Endothelial cell (in vitro differentiated cells): ENCODE measurements at places on chromosomes 12 and 14.

DNA sequence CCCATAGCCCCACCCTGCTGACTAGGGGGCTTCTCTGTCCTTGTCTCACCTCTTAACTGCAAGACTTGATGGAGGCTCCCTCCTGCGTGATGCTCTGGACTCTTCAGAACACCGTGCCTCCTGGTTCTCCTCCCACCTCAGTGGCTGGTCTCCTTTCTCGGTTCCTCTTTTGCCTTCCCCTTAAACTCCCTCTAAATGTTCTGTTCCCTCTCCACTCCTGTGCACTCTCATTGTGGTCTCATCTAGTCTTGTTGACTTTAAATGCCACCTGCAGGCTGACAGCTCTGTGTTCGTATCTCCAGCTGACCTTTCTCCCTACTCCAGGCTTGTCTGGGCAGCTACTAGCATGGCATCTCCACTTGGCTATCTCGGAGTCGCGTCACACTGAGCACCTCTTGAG, 28.3 kb downstream of the DYNC1H1 start:
- H3K36me3 ChIP-seq: peaks cover 63% of the 10 kb centered on the region
- no peaks in the 10 kb centered on the region for H3K4me1 ChIP-seq
- no peak overlapping the region for H3K27ac ChIP-seq
- H3K4me3 ChIP-seq: no peak overlapping the region

DNA sequence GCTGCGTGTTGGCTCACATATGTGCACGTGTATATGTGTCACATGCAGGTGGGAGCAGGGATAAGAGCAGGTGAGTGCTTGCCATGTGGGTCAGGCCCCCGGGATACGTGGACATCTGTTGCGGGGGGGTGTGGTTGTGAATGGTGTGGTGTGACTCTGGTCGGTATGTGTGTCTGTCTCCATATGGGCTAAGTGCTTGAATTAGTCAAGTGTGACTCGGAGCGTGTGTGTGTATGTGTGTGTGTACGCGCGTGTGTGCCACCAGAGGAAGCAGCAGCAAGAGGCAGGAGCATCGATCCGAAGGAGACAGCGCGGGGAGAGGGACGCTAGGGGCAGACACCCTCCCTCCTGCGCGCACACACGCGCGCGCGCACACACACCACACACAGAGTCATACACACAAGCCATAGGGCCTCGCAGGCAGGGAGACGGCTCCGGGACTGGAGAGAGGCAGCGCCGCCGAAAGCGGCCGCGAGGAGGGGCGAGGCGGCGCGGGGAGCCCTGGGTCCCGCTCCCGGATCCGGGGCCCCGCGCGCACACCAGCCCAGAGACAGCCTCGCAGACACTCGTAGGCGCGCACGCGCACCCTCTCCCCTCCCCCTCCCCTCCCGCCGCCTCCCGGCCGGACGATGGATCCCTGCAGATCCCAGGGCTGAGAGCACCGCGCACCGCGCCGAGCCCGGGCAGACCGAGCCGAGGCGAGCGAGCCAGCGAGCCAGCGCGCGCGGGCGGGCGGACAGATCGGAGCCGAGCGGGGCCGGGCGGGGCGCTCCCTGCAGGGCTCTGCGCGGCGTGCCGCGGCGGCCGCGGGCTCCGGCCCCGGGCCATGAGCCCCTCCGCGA, at the start of gene ASIC1:
Gene ASIC1, plus strand, starts transcription at position 597 of the 842 bp plus-strand sequence. CDS start 1,171 bp downstream, outside the sequence.
- peak; percentile 62 for DNase-seq
- H3K36me3 ChIP-seq: peaks cover 6% of the 10 kb centered on the region
- H3K4me1 ChIP-seq: peaks cover 22% of the 10 kb centered on the region
- H3K4me3 ChIP-seq: peak within 1 kb of the TSS; percentile 93
- H3K27ac ChIP-seq: no peak within 1 kb of the TSS

GRCh38 chr14:72643317-72643801, 250.5 kb downstream of the DPF3 start:
- DNase-seq: no peak
- H3K36me3 ChIP-seq: peaks cover 4% of the 10 kb centered on the region
- peaks cover 3% of the 10 kb centered on the region for H3K27me3 ChIP-seq

DNA sequence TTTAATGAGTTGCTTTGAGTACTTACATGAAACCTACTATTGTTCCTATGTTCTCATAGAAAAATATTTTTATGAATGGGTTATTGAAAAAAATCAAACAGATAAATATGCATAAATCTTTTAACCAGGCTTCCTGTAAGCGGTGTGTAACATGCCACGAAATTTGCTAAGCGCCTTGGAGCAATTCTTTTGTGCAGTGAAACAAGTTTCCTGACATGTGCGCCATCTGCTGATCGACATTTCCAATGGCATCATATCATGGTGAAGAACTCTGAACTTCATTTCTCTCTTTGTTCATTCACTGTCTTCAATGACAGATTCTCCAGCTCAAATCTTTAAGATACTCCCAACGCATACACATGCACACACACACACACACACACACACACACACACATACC, 145.6 kb upstream of the NAV3 start:
- H3K4me3 ChIP-seq: no peak overlapping the region
- no peak overlapping the region for H3K27ac ChIP-seq
- peaks cover 2% of the 10 kb centered on the region for H3K27me3 ChIP-seq
- DNase-seq: peak; percentile 62
- no peaks in the 10 kb centered on the region for H3K36me3 ChIP-seq

DNA sequence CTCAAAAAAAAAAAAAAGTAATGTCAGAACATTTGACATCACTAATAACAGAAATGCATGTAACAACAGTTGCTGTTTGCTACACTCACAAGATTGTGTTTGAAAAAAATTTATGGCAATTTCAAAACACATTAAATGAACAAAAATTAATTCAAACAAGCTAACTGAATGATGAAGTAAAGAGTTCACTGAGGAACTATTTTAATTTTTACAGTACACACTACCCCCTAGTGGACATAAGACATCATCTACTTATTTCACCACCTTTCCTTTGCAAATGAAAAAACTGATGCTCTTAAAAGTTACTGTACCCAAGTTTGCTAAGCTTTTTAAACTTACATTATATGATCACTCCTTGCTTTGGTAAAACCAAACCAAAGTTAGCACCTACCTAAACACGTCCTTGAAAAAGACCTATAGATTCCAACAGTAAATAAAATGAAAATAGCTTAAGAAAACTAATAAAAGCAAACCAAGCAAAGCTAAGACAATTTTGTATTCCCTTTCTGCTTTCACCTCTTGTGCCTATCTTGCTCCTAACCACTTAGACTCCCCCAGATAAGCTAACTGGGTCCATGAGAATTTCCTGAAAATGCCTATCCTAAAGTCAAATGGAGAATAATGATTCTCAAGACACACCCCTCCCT, 22.2 kb downstream of the UBE2N start:
- peaks cover 2% of the 10 kb centered on the region for H3K36me3 ChIP-seq
- H3K4me3 ChIP-seq: no peak overlapping the region
- H3K4me1 ChIP-seq: peaks cover 38% of the 10 kb centered on the region

DNA sequence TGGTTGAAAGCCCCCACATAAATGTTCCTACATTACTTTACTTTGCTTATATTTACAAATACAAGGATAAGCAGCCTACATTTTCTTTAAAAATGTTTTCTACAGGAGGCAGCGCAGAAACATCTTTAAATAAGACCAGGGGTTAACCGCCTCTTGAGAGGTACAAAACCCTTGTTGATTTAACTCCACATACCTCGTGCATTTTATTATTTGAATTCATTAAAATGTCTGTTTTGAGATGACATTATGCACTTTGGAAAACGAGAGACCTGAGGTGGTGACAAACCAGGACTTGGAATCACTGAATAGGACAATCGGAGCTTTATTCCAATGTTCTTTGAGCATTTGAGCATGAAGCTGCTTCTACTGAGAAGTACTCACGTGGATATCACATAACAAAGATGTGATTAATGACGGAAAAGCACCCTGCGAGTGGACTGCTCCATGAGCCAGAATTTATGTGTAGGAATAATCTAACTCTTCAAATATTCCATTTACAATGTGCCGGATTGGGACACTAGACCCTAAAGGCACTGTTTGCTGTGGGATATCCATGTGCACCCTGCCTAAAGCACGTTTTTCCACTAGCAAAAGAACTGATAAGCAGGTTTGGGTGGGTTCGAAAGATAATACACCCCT, 746 bp upstream of the DUSP16 start:
- peaks cover 5% of the 10 kb centered on the region for H3K36me3 ChIP-seq
- peak overlapping the region; percentile 94 for H3K4me3 ChIP-seq
- peaks cover 13% of the 10 kb centered on the region for H3K27me3 ChIP-seq
- peak overlapping the region; percentile 97 for H3K27ac ChIP-seq

DNA sequence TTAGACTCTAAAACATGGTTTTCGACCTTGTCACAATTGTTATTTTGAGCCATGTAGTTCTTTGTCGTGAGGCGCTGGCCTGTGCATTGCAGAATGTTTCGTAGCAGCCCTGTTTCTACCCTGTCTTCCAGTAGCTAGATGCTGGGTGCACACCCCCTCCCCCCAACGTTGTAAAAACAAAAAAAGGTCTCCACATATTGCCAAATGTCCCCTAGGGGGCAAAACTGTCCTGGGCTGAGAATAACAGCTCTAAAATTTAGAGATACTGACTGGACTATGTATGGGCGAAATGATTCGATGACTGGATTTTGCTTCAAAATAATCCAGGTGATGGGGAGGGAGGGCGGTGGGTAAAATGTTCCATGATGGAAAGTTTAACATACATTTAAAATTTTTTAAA, 126.1 kb upstream of the FUT8 start:
- no peak for DNase-seq
- no peaks in the 10 kb centered on the region for H3K27me3 ChIP-seq
- H3K27ac ChIP-seq: no peak overlapping the region
- H3K4me1 ChIP-seq: peaks cover 26% of the 10 kb centered on the region
- no peaks in the 10 kb centered on the region for H3K36me3 ChIP-seq

DNA sequence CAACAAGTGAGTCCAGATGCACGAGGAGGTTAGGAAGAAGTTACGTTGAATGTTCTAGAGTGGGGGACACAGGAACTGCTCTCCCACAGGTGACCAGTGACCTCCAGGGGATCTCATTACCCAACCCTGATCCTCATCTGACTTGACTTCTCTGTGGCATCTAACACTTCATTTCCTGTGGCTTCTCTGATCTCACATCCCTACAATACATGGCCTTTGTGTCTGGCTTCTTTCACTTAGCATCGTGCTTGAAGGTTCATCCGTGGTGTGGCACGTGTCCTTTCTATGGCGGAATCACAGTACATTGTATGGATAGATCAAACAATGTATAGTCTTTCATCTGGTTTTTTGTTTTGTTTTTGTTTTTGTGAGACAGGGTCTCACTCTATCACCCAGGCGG, 19.3 kb downstream of the CFAP251 start:
- peaks cover 5% of the 10 kb centered on the region for H3K4me1 ChIP-seq
- H3K27ac ChIP-seq: no peak overlapping the region
- peaks cover 19% of the 10 kb centered on the region for H3K36me3 ChIP-seq
- H3K27me3 ChIP-seq: peaks cover 3% of the 10 kb centered on the region

DNA sequence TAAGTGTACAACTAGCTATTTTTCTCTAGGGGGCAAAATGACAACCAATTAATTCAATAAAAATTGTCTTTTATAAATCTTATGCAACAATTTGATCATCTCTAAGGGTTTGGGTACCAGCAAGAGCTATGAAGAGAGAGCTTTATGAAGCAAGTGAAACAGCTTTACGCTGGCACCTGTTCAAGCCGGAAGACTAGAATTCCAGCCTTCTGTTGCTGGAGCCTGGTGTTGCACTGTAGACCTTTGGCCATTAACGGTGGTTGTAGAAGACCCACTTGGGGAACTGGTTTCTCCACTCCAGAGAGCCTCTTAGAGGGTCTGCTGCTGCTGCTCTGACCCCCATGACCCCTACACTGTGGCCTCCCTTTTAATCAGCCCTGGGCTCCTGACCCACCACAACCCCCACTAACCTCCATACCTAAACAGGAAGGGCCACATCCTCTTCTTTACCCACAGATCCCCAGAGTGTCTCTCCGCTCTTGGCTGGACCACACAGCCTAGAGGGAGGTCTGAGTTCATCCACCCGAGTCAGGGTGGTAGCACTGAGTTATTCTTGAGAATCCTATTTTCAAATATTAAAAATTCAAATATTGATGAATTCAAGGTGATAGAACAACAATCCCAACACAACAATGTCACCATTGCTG, 54.6 kb upstream of the STON2 start:
- no peak for DNase-seq
- H3K4me3 ChIP-seq: no peak overlapping the region
- H3K36me3 ChIP-seq: no peaks in the 10 kb centered on the region
- H3K4me1 ChIP-seq: peaks cover 11% of the 10 kb centered on the region
- no peaks in the 10 kb centered on the region for H3K27me3 ChIP-seq
- no peak overlapping the region for H3K27ac ChIP-seq

DNA sequence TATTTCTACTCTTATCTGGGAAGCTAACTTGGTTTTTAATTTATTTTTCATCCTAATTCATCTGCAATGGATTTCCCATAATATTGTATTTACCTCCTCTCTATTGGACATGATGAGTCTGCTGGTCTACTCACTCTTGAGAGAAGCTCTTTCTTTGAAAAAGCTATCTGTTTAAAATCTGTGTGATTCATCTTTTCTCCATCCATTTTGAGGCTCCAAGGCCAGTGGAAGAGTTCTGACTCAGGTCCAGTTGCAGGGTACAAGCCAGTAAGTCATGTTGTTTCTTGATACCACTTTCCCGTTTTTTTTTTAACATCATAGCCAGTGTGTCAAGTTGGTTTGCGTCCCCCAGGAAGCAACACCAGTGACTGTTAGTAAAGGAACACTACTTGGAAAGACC, 160.3 kb upstream of the BMP4 start:
- H3K4me3 ChIP-seq: no peak overlapping the region
- peaks cover 37% of the 10 kb centered on the region for H3K4me1 ChIP-seq
- no peaks in the 10 kb centered on the region for H3K36me3 ChIP-seq
- H3K27ac ChIP-seq: no peak overlapping the region

GRCh38 chr14:93892923-93893558, 34.1 kb upstream of the FAM181A start:
- H3K4me3 ChIP-seq: no peak overlapping the region
- H3K27ac ChIP-seq: no peak overlapping the region
- H3K27me3 ChIP-seq: peaks cover 2% of the 10 kb centered on the region

- no peak overlapping the region for H3K4me3 ChIP-seq
- no peak overlapping the region for H3K27ac ChIP-seq
- H3K27me3 ChIP-seq: peaks cover 7% of the 10 kb centered on the region
- peaks cover 6% of the 10 kb centered on the region for H3K36me3 ChIP-seq
Observed at GRCh38 chr14:105385698-105386365, 12.5 kb upstream of the TEX22 start.

DNA sequence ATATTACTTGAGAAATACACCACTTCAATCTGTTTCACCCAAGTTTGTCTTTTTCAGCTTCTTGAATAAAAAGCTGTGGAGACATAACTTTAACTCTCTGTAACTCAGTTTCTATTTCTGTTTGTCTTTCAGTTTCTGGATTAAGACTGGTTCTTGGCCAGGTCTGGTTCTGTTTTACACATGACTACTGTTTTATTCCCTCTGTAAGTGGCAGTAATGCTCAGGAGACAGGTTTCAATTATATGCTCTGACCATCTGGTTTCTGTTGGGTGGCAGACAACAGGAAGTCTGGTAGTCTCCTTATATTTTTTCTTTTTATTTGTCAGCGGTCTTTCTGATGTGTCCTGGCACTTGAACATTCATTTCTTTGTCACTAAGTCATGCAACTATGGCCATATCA, 102.9 kb downstream of the RPS29 start:
- H3K27me3 ChIP-seq: peaks cover 3% of the 10 kb centered on the region
- peaks cover 4% of the 10 kb centered on the region for H3K36me3 ChIP-seq
- no peak overlapping the region for H3K4me3 ChIP-seq
- DNase-seq: no peak
- H3K4me1 ChIP-seq: peaks cover 3% of the 10 kb centered on the region
